GM12891 (cell line): ENCODE measurements at places on chromosomes 1 and 21.

DNA sequence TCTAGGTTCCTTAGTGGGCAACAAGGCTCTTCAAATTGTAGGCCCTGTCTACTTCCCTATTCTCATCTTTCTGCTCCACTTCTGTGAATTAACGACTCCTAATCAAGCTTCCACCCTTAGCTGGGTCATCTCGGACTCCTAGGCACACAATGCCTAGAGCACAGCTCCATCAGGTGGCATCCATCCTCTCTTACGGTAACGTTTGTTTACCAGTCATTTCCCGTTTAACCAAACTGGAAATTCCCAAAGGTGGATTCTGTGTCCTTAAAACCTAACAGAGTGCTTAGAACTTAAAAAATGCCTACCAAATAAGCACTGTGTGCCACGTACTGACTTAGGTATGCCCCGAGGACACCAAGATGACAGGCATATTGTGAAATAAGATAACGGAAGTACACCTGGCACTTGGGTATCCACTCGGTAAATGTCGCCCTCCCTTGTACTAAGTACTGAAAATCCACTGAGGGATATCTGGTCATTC is 1.5 kb downstream of the PARP1 start:
- DNase-seq = no peak

DNA sequence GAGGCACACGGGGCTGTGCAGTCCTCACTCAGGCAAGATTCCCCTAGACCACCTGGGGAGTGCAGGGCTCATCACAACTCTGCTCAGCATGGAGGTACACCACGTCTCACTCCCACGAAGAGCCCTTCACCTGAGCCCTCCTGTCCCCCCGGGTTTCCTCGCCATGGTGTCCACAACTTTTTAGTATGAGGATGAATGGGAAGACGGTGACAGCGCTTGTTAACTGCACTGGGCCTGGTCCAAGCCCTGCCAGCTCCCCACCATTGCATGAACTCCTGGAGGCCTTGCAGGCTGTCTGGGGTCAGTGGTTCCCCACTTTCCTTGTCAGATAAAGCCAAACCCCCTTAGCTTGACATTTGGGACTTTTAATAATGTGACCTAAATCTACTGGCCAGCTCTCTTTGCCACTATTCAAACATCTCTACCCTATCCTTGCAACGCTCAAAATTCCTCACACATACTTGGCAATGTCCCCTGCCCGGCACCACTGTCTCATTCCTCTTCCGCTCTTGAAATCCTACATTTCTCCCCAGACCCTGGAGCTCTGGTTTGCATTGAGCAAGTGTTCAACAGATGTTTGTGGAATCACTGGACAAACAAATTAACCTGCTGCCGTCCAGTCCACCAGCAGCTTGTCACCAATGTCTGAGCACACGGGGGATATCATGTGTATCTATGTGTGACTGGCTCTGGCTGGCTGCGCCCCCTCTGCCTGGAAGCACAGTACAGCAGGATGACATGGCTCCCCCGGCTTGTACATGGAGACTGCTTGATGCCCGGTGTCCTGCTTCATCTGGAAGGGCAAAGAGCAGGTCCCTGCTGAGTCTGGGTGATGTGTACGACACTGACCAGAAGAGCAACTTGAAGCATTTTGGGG is 11.2 kb downstream of the TMEM9 start:
- no peak for DNase-seq

- no peak for DNase-seq
Observed at GRCh38 chr1:10853701-10854100, 57.3 kb upstream of the CASZ1 start.

- DNase-seq = no peak
Observed at GRCh38 chr1:22282364-22282995, 139.6 kb upstream of the WNT4 start.

- no peak for DNase-seq
Observed at GRCh38 chr1:178846306-178846705, 24.6 kb downstream of the ANGPTL1 start.

- no peak for DNase-seq
Observed at GRCh38 chr1:164472841-164473240, 86.1 kb upstream of the PBX1 start.
